Endothelial cell (in vitro differentiated cells): ENCODE measurements at places on chromosomes 7 and 10. TPM values are rescaled to one million over a fixed set of nuclear protein-coding genes. Genes with fewer than 3 reads are reported as not detected.

- H3K27ac ChIP-seq: no peak overlapping the region
- H3K36me3 ChIP-seq: peaks cover 6% of the 10 kb centered on the region
- no peak overlapping the region for H3K4me3 ChIP-seq
- H3K4me1 ChIP-seq: no peaks in the 10 kb centered on the region
Observed at GRCh38 chr7:2541291-2542010, 13.9 kb downstream of the BRAT1 start.

SUN3 gene
- total RNA-seq: not detected

- no peak overlapping the region for H3K4me3 ChIP-seq
- no peak overlapping the region for H3K27ac ChIP-seq
- no peak for DNase-seq
- H3K4me1 ChIP-seq: no peaks in the 10 kb centered on the region
Observed at GRCh38 chr10:130024779-130025325, 60.8 kb upstream of the EBF3 start.

SPDYE16 gene
- not detected for total RNA-seq

- H3K4me3 ChIP-seq: no peak overlapping the region
- H3K36me3 ChIP-seq: peaks cover 11% of the 10 kb centered on the region
- H3K27me3 ChIP-seq: peaks cover 6% of the 10 kb centered on the region
- peaks cover 8% of the 10 kb centered on the region for H3K4me1 ChIP-seq
- DNase-seq: no peak
Observed at GRCh38 chr7:2151237-2151636, 81.5 kb downstream of the MAD1L1 start.

DNA sequence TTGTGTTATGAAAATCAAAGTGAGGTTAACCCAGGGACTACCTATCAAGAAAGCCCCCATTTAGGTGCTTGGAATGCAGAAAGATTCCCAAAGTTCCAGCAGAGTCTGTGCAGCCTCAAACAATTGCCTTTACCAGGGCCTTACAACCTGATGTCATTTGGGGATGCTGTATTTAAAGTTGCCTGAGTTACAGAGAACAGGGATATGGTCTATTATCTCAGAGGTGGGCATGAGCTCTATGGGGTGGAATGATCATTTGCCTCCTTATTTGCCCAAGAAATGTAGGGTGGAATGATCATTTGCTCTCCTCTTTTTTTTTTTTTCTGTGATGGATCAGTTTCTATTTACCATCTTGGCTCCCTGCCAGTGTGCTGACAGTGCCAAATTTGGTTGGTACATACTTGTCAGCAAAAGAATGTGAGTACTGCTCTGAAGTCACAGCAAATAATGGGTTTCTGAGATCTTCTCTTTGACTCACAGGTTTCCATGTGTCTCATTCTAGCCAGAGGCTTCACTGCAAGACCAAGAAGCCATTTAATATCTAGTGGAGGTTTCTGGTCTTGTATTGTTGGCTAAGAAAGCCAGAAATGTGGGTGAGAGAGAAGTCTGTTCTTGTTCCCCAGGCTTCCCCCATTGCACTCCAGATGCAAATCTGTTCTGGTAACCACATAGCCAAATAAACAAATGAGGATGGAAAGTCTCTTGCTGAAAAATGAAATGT lies 45.5 kb upstream of the ZNRF2 start:
- H3K4me1 ChIP-seq: no peaks in the 10 kb centered on the region
- DNase-seq: no peak
- no peak overlapping the region for H3K4me3 ChIP-seq
- H3K36me3 ChIP-seq: no peaks in the 10 kb centered on the region
- H3K27ac ChIP-seq: no peak overlapping the region

GRCh38 chr10:21020545-21020944 lies 123.4 kb upstream of the NEBL start:
- H3K36me3 ChIP-seq: no peaks in the 10 kb centered on the region
- no peak overlapping the region for H3K4me3 ChIP-seq
- no peak overlapping the region for H3K27ac ChIP-seq
- H3K4me1 ChIP-seq: no peaks in the 10 kb centered on the region
- H3K27me3 ChIP-seq: peaks cover 2% of the 10 kb centered on the region

ASZ1 gene
- not detected for total RNA-seq

DNA sequence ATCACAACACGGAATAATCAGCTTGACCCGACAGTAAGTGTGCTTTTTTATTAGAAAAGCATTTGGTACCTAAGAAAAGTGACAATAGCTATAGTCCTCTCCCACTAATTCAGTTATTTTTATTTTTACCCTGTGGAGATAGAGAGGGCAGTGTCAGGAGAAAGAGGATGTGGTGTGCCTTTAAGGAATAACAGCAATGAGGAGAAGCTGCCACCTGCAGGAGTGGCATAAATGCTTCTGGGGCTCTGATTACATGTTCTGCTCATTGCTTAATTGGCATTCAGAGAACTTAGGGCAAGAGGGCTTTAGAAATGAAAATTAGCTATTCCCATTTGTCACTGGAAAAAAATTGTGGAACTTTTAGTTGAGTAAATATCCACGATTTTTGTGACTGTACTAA lies 60.1 kb downstream of the DENND11 start:
- H3K36me3 ChIP-seq: no peaks in the 10 kb centered on the region
- no peak overlapping the region for H3K4me3 ChIP-seq
- no peak for DNase-seq
- peaks cover 2% of the 10 kb centered on the region for H3K4me1 ChIP-seq
- no peak overlapping the region for H3K27ac ChIP-seq

GRCh38 chr7:94913391-94913790 lies 6.0 kb downstream of the PPP1R9A start:
- peaks cover 37% of the 10 kb centered on the region for H3K4me1 ChIP-seq
- no peaks in the 10 kb centered on the region for H3K36me3 ChIP-seq
- H3K4me3 ChIP-seq: no peak overlapping the region
- no peak for DNase-seq

IKZF1 gene
- 3.1 TPM for total RNA-seq

- H3K36me3 ChIP-seq: no peaks in the 10 kb centered on the region
- no peaks in the 10 kb centered on the region for H3K27me3 ChIP-seq
- DNase-seq: no peak
- H3K4me1 ChIP-seq: peaks cover 12% of the 10 kb centered on the region
- H3K4me3 ChIP-seq: no peak overlapping the region
- H3K27ac ChIP-seq: no peak overlapping the region
Observed at GRCh38 chr10:112723876-112724275, 226.2 kb upstream of the TCF7L2 start.

GRCh38 chr7:89887489-89887888 lies 266.8 kb upstream of the STEAP1 start:
- no peaks in the 10 kb centered on the region for H3K4me1 ChIP-seq
- peaks cover 1% of the 10 kb centered on the region for H3K27me3 ChIP-seq
- no peaks in the 10 kb centered on the region for H3K36me3 ChIP-seq
- H3K27ac ChIP-seq: no peak overlapping the region

NEUROD6 gene
- total RNA-seq: not detected

DNA sequence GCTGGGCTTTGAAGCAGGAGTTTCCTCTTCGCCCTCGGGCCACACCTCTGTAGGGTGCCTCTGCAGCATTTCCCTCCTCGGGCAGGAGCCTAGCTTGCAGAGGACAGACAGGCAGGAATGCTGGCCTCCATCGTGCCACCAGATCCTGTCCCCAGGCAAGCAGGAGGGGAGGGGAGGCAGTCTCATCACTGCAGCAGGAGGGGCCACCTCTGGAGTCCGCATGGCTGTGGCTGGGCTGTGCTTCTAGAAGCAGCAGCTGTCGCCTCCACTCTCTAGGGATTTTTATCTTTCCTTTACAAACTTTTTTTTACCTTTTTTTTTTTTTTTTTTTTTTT lies 181.4 kb downstream of the CUX1 start:
- peak; percentile 9 for DNase-seq
- H3K4me1 ChIP-seq: peaks cover 18% of the 10 kb centered on the region
- H3K27me3 ChIP-seq: peaks cover 5% of the 10 kb centered on the region
- H3K36me3 ChIP-seq: no peaks in the 10 kb centered on the region

GRCh38 chr10:86970162-86970981 lies 2.1 kb downstream of the ADIRF start:
- peaks cover 43% of the 10 kb centered on the region for H3K4me1 ChIP-seq
- no peak for DNase-seq
- no peaks in the 10 kb centered on the region for H3K36me3 ChIP-seq
- no peak overlapping the region for H3K27ac ChIP-seq
- H3K27me3 ChIP-seq: peaks cover 8% of the 10 kb centered on the region

DNA sequence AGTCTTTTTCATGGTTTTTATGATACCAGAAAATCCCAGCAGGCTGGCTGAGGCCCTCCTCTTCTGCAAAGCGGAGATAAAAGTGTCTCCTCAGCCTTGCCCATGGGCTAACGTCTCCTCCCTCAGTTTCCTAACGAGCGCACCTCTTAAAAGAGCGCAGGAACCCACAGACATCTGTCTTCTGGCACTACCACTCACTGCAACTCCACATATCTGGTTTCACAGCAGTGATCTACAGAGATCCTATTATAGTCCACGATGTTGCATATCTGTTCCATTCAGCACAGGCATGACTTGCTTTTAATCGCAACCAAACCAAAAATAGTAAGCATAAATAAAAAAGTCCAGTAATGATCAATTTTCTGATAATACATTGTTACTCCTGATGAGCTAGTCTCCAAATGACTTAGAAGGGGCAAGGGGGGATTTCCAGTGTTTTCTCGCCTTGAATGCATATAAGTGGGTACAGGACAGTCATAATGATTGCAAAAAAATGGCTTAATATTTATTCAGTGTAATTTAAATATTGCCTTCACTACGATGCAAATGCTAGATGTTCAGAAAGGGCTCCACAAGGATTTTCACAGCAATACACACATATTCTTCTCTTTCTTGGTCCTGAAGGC lies 20.9 kb downstream of the ANKRD22 start:
- no peaks in the 10 kb centered on the region for H3K36me3 ChIP-seq
- H3K4me1 ChIP-seq: peaks cover 4% of the 10 kb centered on the region
- no peak overlapping the region for H3K4me3 ChIP-seq
- no peak for DNase-seq
- H3K27me3 ChIP-seq: no peaks in the 10 kb centered on the region
- H3K27ac ChIP-seq: no peak overlapping the region

DNA sequence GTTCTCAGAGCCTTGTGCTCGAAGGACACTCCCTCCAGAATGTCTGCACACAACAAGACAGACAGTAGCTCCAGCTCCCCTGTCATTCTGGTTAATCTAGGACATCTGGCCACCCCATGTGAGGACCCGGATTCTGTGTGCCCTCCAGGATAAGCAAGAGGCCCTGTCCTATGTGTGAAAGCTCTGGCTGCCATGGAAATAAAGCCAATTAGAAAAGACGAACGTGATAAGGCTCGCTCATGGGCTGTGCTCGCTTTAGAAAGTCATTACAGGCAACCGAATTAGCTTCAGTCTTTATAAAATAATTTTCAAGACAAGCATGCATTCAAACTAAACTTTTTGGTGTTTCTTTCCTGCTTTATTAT lies 263.4 kb downstream of the INHBA start:
- no peak for DNase-seq
- no peak overlapping the region for H3K27ac ChIP-seq
- H3K4me3 ChIP-seq: no peak overlapping the region
- peaks cover 2% of the 10 kb centered on the region for H3K27me3 ChIP-seq
- H3K36me3 ChIP-seq: no peaks in the 10 kb centered on the region

CDHR3 gene
- total RNA-seq: 10.6 TPM

DNA sequence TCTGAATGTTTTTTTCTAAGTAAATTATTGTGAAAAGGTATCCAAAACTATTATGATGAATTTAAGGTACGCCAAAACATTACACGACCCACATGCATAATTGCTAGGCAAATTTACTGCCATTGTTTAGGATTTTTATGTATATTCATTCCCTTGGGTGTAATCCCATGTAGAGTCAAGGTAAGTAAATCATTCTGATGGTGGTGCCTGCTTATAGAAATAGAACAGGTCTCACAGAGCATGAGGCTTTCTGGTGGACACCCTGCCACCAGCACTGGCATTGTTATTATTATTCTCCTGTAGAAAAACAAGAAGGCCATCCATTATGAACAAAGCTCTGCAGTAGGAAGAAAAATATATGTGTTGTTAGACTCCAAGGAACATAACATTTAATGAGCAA lies 111.7 kb upstream of the ZNF804B start:
- H3K36me3 ChIP-seq: no peaks in the 10 kb centered on the region
- DNase-seq: no peak
- H3K4me1 ChIP-seq: no peaks in the 10 kb centered on the region
- no peaks in the 10 kb centered on the region for H3K27me3 ChIP-seq

DNA sequence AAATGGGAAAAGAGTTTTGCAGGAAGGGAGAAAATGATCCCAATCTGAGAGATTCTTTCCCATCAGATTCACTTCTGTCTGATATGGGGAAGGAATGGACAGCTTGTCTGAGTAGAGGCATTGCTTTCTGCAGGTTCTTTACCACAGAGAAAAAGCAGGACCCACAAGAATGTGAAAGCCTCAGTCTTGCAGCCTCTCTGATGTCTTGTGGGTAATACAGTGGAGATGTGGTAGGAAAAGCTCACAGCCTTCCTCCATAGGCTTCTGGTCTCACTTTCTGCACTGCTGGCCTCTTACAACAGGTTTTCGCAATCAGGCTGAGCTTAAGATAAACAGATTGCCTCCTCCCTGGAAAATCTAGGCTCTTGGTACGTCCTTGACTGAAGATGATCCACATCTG lies 551 bp downstream of the IFIT1 start:
- H3K27ac ChIP-seq: no peak overlapping the region
- H3K36me3 ChIP-seq: no peaks in the 10 kb centered on the region
- no peak for DNase-seq
- peaks cover 3% of the 10 kb centered on the region for H3K4me1 ChIP-seq

DNA sequence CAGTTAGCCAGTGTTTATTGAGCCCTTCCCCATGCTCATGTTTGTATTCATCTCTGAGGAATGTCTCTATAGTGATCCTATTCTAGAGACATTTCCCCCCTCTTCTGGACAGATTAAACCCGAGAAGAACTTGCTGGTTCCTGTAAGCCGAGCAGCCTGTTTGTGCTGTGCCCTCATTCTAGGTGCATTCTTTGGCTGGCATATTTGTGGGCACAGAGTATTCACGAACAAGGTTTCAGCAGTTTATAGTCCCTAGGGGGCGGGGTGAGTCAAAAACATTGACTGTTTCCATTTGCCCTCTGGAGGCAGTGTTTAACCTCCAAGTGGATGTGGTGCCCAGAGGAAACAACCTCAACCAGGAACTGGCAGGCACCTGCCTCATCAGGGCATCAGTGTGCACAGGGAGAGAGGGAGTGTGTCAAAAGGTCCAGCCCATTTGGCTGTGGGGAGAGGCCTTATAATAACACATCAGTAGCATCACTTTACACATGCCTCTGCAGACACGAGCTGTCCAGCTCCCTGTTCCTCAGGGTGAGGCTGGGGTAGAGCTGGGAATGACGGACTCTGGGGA lies 273.3 kb upstream of the LRGUK start:
- peaks cover 4% of the 10 kb centered on the region for H3K27me3 ChIP-seq
- H3K27ac ChIP-seq: no peak overlapping the region
- H3K4me1 ChIP-seq: peaks cover 44% of the 10 kb centered on the region
